Panc1 (cell line): ENCODE measurements at places on chromosomes 4 and X. TPM values are rescaled to one million over a fixed set of nuclear protein-coding genes. Genes with fewer than 3 reads are reported as not detected.
A peak's percentile ranks its signal among the peaks of the same experiment; 100 is the strongest.

GRCh38 chr4:114015444-114015899 is 36.0 kb upstream of the ARSJ start:
- peak; percentile 93 for DNase-seq

GRCh38 chrX:123731987-123732669 is 724 bp downstream of the THOC2 start:
- DNase-seq = no peak

DNA sequence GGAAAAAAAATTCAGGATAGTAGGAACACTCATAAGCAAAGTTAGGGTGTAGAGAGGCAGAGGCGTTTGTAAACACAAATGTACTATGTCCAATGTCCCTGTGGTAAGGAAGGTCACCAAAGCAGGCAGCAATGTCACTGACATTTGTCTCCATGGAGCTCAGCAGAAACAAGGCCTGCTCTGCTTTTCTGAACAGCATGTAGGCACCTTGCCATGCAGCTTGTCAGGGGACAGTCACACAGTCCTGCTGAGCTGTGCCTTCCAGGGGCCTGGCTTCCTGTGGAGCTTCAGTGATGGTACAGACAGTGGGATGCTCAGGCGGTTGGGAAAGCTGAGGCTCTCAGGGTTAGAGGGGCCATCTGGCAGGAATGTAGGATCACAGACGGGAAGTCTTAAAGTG is 74.5 kb upstream of the HS3ST1 start:
- no peak for DNase-seq

DNA sequence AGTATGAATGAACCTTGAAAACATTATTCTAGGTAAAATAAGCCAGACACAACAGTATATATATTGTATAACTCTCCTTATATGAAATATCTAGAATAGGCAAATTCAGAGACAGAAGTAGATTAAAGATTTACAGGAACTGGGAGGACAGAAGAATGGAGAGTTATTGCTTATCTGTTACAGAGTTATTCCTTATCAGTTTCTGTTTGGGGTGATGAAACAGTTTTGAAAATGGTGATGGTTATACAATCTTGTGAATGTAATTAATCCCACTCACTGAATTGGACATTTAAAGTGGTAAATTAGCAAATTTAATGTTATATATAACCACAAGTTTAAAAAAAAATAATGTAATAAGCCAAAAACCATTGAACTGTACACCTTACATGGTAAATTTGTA is 14.5 kb upstream of the EXOC1 start:
- DNase-seq = no peak

DNA sequence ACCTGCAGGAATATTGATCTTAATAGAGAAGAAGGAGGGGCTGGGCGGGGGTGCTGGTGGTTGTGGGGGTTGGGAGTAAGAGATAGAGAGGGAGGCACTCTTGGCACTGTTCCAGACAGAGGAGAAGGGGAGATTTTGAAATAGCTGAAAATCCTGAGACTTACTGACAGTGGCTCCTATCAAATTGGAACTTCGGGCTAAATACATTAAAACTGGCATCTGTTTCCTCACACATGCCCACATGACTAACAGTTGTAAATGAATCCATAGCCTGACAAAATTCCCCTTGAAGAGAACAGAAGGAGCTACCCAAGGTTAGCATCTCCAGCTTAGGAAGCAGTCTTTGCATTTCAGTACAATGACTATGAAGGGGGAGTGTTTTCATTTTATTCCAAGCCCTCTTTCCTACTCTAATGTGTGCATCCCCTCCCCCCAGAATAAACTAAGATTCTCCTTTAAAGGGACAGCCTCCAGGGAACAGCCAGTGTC is 1.4 kb downstream of the DCX start:
- no peak for DNase-seq

ZNF718 gene
- total RNA-seq = 3.6 TPM

FGG gene
- total RNA-seq = 1.8 TPM
